ENCODE measurements at places on chromosomes 16 and 17.

- DNase-seq: no peak
Measured at GRCh38 chr16:50740736-50741135, 1.1 kb upstream of the CYLD start.

DNA sequence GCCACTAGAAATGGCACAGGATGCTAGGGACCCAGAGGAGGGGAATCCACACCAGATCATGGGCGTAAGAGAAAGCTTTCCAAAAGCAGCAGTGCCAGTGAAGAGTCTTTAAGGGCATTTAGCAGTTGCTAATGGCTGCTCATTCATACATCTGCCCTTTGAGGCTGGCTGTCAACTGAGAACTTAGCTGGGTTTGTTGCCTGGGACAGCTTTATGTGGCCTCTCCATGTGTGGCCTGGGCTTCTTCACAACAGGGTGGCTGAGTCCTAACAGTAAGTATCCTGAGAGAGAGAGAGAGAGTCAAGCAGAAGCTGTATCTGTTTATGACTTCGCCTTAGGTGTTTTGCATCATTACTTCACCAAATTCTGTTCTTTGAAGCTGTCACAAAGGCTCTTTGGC, 286.1 kb upstream of the KCNJ16 start:
- no peak for DNase-seq

- DNase-seq: no peak
Measured at GRCh38 chr17:15213381-15214087, 51.6 kb downstream of the PMP22 start.

DNA sequence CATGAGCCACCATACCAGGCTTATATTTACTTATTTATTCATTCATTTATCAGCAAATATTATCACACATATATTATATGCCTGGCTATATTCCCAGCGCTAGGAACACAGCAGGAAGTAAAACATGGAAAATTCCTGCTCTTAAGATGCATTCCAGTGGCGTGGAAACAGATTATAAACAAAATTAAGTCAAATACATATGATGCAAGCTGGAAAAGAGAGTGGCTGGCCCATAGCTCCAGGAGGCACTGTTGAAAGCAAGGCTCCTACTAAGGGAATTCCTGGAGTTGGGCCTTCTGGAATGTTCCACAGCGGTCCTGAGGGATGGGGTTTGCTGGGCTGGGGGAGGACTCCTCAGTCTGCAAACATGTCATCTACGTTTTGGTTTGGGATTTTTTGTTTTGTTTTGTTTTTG, 18.4 kb downstream of the ADCY9 start:
- no peak for DNase-seq

- DNase-seq: no peak
Measured at GRCh38 chr17:20074001-20074400, 64.8 kb downstream of the SPECC1 start.

- DNase-seq: no peak
Measured at GRCh38 chr16:58345574-58346354, 46.5 kb upstream of the GINS3 start.

DNA sequence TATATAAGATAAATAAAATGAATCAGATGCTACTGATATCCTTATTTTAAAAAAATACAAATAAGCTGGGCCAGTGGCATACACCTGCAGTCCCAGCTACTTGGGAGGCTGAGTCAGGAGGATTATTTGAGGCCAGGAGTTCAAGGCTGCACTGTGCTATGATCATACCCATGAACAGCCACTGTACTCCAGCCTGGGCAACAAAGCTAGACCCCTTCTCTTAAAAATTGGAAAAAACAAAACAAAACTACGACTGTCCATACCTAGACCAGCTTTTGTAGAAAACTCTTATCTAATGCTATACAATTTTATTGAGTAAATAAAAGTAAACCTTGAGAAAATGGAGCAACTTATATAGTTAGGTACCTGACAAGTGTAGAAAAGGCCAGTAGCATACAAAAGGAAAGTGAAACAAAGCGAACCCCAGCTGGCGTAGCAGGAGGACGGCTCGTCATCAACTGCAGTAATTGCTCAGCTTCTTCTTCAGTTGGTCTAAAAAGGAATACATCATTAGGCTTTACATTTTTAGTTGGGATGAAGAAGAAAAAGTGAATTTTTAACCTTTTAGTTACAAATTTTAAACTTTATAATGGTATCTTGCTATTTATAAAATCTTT, 23.6 kb downstream of the INTS2 start:
- DNase-seq: no peak

- no peak for DNase-seq
Measured at GRCh38 chr17:31048780-31049179, 46.0 kb upstream of the NF1 start.

- no peak for DNase-seq
Measured at GRCh38 chr16:8919089-8919933, 37.2 kb downstream of the LITAFD start.

- no peak for DNase-seq
Measured at GRCh38 chr17:55492781-55493341, 18.4 kb downstream of the SMIM36 start.

GRCh38 chr16:9159839-9160550, 68.6 kb downstream of the HAPSTR1 start:
- DNase-seq: no peak

GRCh38 chr17:78940258-78940657, 15.1 kb upstream of the TIMP2 start:
- no peak for DNase-seq

- no peak for DNase-seq
Measured at GRCh38 chr16:30813821-30814189, 26.8 kb upstream of the ZNF629 start.

GRCh38 chr16:13351601-13352217, 450.3 kb downstream of the SHISA9 start:
- DNase-seq: no peak

DNA sequence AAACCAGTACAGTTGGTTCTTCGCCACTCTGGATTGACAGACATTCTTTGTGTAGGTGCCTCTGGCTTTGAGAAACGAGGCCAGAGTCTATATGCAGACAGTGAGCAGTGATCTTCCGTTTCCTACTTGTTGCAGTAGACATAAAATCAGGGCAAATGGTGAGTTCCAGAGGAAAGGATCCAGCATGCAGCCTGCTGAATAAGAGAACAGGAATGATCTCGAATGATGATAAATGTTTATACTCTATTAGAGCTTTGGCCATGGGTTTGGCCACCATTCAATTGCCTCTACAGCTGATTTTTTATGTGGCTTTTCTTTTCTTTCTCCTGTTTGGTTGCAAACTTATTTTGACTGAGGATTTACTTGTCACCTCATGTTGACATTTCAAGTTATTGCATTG, 286.7 kb downstream of the IRX3 start:
- DNase-seq: no peak

DNA sequence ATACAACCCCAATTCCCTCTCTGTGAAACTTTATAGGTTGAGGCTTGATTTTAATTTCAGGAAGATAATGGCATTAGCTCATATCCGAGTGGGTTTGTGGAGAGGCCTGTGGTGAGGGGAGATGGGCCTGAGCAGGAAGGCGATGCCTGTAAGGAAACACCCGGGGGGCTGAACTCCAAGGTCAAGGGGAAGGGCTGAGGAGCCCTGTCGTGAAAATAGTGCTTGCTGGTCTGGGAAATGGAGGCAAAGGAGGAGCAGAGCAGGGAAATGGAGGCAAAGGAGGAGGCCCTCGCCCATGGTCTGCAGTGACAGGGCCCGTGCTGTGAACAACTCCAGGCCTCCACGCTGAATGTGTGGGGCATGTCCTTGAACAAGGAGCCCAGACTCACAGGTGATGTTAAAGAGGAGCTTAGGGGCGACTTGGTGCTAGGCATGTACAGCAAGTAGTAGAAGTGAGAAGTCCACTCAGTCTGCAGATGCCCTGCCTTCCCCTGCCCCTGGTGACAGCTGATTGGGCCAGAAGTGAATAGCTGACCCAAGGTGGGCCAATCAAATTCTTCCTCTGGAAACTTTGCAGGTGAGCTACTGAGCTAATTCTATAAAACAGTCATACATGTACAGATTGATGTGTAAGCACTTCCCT, 38.1 kb downstream of the MRPS23 start:
- DNase-seq: no peak

DNA sequence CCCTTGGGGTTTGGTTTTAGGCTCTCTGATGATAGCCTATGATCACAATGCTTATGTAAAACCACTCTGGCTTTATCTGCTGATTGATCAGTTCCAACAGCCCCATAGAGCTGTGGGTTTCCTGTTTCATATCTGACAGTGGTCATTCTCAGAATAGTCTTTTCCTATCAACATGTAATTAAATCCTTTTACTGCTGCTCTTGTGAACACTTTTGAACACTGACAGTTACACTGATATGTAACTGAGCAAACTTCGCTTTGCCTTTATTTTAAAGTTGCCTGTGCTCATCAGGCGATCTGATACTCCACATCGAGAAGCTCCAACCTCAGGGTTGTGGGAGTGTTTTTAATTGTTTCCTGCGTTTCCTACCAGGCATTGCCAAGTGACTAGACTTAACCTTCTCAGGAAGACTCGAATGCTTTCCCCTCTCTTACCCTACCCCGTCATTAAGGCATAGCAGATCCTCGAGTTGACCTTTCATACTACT, 17.3 kb upstream of the CLEC18B start:
- no peak for DNase-seq

GRCh38 chr17:41647940-41648410, 23.6 kb upstream of the KRT17 start:
- peak; percentile 90 for DNase-seq

GRCh38 chr17:44384281-44384822, 5.1 kb downstream of the ITGA2B start:
- no peak for DNase-seq

GRCh38 chr17:3988297-3989040, 24.2 kb upstream of the ATP2A3 start:
- DNase-seq: no peak

GRCh38 chr17:46109603-46110189, 83.5 kb downstream of the KANSL1 start:
- DNase-seq: no peak

DNA sequence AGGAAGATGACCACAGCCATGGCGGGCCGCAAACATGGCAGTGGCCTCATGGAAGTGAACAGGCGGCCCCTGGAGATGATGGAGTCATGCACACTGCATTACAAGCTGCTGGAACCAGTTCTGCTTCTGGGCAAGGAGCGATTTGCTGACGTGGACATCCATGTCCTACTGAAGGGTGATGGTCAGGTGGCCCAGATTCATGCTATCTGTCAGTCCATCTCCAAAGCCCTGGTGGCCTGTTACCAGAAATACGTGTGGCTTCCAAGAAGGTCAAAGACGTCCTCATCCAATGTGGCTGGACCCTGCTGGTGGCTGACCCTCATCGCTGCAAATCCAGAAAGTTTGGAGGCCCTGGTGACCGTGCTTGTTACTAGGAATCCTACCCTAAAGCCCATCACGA, 13.4 kb upstream of the WSB1 start:
- DNase-seq: no peak

DNA sequence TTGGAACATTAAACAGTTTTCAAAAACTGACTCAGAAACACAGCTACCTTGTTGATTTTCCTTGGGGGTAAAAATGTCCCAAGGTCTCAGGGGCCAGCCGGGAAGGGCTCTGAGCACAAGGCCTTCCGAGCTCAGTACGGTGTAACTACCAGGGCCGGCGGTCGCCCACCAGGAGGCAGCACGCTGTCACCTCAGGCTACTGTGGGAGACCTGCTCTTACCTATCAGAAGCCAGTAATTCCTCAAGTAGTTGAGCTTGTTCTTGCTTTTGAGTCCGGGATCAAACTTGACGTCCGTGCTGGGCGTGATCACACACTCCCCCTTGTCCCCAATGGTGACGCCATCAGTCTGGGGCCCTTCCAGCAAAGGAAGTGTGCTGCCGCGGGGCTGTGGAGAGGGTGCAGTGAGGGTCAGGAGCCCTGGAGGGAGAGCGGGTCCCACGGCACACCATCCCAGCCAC, 43.4 kb upstream of the ICAM2 start:
- DNase-seq: no peak

All from stimulated activated CD8-positive, alpha-beta memory T cell treated with anti-CD3 and anti-CD28 coated beads, Interleukin-7, amount 100 ng/mL, for 24 hours (primary cell).